ENCODE measurements at places on chromosomes 7 and 10.

GRCh38 chr7:6442114-6442513, 5.6 kb downstream of the DAGLB start:
- DNase-seq: no peak

GRCh38 chr7:77447616-77448015, 31.5 kb upstream of the GSAP start:
- no peak for DNase-seq

DNA sequence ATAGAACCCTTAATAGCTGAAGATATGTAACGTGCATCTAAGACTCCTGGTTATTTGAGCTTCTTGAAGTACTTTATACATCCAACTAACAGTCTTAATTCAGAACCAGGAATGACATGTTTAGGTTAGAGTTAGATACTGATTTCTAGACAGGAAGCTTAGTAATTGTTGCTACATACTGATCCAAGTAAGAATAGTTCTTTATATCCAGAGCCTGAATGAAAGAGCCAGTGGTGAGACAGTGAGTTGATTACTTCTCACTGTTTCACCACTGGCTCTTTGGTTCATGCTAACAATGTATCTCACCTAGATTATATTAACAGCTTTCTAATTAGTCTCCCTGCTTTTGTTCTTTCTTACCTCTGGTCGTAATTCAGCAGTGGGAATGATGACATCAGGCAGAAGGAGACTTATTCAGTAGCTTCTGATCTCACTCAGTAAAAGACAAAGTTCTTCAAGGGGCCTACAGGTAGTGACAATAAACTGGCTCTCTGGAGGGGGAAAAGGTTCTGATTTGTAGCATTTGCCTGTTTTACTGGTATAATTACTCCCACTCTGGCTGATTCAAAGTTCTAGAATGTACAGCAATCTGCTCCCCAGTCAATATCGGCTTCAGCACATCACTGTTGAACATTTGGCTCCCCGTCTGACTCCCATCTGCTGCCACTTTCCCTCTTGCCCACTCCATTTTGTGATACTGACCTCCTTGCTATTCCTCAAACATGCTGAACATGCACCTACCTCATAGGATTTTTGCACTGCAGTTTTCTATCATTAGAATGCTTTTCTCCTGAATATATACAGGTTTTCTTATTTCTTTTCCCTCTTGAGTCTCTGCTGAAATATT, 29.1 kb downstream of the MCU start:
- no peak for DNase-seq

GRCh38 chr7:33350577-33350976, 221.2 kb downstream of the BBS9 start:
- DNase-seq: no peak

GRCh38 chr7:909358-910329, 33.3 kb downstream of the GET4 start:
- DNase-seq: no peak

- DNase-seq: no peak
Measured at GRCh38 chr10:71581376-71581775, 138.2 kb downstream of the C10orf105 start.

- DNase-seq: no peak
Measured at GRCh38 chr7:96167424-96167823, 154.5 kb downstream of the SLC25A13 start.

GRCh38 chr7:99379043-99379577, 4.6 kb downstream of the ARPC1B start:
- DNase-seq: no peak

GRCh38 chr7:67407392-67408071, 410.9 kb downstream of the TYW1 start:
- no peak for DNase-seq

DNA sequence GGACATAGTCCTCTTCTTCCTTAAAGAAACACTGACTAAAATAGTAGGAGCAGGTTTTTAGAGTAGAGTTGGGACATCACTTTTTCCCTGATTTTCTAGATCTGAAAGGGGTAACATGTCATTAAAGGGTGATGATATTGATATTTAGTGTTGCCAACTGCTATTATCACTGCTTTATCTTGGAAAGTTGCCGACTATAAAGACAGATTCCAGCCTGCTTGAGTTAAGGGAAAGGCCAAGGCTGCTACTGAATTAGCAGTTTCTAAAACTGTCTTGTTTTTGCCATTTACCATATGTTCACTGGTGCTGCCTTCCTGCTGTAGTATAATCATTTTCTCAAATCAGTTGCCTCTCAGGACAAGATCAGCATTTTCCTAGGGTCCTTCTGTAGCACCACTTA, 29.7 kb downstream of the AP3M1 start:
- DNase-seq: no peak

GRCh38 chr7:134459981-134460380, 1.1 kb upstream of the AKR1B1 start:
- no peak for DNase-seq

- DNase-seq: no peak
Measured at GRCh38 chr10:19014034-19014433, 34.6 kb upstream of the MALRD1 start.

GRCh38 chr10:123492016-123492415, 174.1 kb upstream of the GPR26 start:
- DNase-seq: no peak

DNA sequence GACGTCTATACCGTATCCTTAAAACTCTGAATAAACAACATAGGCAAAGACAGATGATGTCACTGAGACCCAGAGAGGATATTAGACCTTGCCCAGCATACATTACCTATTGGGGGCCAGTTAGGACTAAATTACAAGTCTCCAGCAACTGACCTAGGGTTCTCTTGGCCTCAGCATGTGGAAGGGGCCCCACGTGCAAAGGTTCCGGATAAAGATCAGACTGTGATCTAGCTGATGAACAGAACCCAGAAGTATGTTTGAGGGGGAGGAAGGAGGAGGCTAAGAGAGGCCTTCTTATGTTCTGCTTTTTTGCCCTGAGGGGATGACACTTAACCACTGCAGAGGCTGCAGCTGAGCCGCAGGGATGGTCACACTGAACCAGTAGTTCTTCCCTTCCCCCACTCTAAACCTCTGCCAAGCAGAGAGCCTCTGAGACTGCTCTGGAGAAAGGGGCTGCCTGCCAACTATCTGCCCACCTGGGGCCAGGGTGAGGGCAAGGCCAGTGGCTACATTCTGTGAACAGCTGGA, 24.0 kb upstream of the KMT2C start:
- DNase-seq: no peak

Measured in GM18507 (cell line).